ENCODE measurements at places on chromosomes 2 and 18.

DNA sequence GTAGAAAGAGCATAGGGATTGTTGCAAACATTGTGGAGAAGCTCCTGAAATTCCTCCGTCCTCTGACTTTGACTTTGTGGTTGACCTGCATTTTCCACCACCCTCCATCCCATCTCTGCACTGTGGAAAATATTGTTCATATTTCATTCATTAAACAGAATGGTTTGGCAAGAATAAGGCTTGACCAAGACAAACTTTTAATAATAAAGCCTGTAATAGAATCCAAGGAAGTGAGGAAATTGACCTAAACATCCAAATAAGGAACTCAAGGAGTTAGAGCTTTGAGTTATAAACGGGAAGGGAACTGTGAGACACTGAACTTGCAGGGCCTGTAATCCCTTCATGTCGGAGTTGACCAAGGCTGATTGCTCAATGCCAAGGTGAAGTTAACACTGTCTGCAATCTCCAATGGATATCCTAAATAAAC is 115.2 kb downstream of the GFPT1 start:
- DNase-seq = no peak

- DNase-seq = no peak
Observed at GRCh38 chr2:96961210-96961950, 25.0 kb downstream of the FAM178B start.

DNA sequence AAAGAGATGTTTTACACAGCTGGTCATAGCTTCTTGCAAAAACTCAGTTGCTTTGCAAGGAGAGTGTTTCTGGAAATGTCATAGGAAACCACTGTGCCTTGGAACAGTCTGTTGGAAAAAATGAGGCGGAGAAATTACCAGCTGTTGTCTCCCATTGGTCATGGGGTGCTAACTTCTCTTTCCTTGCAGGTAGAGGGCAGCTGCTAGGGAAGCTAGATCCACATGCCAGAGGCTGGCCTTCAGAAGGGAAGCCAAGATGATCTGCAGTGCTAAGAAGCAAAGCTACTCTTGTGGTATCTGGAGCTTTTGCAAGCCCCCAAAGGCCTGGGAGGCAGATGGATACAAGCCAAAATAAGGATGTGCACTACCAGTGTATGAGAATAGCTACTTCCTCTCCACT is 34.8 kb upstream of the LAMA1 start:
- DNase-seq = no peak

- DNase-seq = peak; percentile 45
Observed at GRCh38 chr18:42274488-42275137, 319.6 kb downstream of the PIK3C3 start.

DNA sequence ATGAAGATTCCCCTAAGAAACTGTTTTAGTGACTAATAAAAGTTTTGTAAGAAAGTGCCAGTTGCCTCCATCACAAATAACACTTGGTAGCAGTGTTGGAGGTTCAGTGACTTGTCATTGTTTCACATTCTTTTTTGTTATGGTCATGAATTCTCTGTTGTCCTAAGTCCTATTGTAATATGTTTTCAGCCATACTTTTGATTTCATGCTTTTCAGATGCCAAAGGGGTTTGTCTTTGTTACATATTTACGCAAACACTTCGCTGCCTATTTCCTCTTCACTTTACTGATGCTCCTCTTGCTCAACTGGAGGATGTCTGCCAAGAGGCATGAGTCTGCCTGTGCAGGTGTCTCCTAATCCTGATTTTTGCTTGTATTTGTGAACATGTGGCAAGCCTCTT is 66.6 kb downstream of the PHLPP1 start:
- DNase-seq = peak; percentile 28

DNA sequence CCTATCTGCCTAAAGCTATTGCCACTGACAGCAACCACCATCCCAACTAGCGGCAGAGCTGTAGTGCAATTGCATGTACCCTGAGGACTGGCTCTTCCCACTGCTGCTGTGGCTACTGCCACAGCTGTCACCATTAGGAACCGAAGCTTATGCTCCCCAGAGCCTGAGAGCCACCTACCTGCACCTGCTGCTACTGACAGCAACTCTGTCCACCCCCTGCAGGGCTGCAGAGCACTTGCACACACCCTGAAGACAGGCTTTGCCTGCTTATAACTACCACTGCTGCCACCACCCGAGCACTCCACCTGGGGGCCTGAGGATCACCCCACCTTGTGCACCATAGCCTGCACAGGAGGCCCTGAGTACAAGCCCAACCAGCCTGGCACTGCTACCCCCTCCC is 217.6 kb upstream of the FOSL2 start:
- DNase-seq = no peak

DNA sequence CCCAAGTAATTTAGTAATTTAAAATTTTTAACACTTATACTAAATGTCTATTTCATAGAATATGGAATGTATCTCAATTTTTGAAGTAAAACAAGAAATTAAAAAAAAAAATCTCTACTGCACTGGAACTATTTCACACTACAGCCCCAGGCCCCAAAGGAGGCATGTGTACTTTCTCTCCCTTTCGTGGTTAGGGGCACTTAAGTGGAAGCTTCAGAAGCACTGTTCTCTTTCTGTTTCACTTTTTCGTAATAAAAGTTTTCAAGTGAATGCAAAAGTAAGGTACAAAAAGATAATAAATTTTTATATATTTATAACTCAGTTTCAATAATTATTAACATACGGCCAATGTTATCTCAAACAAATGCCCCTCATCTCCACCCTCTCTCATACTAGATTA is 123.8 kb upstream of the STON1 start:
- no peak for DNase-seq

GRCh38 chr2:120637847-120638246 is 97.8 kb upstream of the GLI2 start:
- no peak for DNase-seq

GRCh38 chr2:34372967-34373366 is 773.9 kb upstream of the FAM98A start:
- DNase-seq = no peak
